ENCODE measurements at places on chromosomes 12 and 14.

DNA sequence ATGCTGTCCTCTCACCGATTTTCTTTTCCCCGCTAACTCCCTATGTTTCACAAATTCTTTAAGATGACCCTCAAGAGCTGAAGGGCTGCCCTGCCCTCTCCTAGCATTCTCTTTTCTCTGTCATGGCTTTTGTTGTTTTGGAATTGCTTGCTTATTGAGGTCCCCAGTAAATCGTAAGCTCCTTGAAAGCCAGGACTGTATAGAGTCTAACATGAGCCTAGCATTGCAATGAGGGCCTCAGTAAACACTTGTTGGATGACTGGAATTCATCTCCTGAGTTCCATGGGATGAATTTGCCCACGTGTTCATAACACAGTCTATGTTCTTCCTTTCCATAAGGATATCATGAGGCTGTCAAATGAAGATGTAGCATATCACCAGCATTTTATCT is 92.2 kb downstream of the APAF1 start:
- no peak for DNase-seq

DNA sequence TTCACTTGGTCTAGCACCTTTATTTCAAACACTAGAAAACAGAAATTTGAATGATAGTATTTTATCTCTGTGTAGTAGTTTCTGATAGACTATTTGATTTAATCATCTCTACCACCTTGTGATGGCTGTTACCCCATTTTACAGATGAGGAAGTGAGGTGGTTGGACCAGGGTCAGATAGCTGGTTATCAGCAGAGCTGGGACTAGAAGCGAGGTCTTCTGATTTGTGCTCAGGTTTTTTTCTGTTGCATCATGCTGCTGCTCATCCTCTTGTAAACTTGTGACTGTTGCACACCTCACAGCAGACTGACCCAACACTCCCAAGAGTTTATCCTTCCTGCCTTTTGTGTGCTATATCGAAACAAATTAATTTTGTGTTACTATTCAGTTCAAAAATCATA is 10.1 kb upstream of the MANSC4 start:
- no peak for DNase-seq

GRCh38 chr12:78315028-78315427 is 484.3 kb downstream of the NAV3 start:
- DNase-seq = no peak

- DNase-seq = no peak
Observed at GRCh38 chr12:39830171-39830570, 210.6 kb upstream of the ABCD2 start.

- no peak for DNase-seq
Observed at GRCh38 chr14:84217066-84217465, 1312.9 kb upstream of the FLRT2 start.

DNA sequence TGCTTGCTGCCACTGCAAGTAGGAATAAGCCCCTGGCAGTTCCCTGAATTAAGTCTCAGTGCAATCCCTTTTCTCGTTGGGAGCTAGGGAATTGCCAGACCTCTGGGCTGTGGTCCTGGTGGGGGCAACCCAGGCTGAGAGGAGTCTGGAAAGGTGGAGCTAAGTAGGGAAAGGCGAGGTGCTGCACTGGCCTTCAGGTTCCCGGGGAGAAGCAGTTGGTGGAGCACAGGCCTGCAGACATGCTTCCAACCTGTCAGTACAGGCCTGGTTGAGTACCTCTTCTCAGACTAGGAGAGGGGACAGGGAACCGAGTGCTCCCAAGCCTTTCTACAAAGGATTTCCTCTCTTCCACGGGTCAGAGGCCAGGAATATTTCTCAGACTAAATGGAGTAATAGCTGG is 1.5 kb downstream of the NRIP2 start:
- no peak for DNase-seq

DNA sequence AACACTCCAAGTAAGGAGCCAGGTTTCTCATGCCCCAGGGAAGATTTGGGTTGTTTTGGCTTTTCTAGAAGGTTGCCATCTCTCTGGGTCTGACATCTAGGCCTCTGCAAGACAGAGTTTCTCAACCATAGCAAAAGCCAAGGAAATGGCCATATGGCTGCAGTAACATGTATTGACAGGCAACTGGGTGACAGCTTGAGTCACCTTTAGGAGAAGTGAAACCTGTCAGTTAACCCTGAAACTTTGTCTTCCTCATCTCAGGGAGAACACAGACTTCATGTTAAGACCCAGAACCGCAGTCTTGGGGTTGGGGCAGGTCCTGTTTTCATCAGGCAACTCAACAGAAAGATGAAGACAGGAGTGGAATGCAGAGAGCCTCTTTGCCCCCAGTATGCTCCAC is 46.0 kb upstream of the PLBD1 start:
- peak; percentile 10 for DNase-seq

DNA sequence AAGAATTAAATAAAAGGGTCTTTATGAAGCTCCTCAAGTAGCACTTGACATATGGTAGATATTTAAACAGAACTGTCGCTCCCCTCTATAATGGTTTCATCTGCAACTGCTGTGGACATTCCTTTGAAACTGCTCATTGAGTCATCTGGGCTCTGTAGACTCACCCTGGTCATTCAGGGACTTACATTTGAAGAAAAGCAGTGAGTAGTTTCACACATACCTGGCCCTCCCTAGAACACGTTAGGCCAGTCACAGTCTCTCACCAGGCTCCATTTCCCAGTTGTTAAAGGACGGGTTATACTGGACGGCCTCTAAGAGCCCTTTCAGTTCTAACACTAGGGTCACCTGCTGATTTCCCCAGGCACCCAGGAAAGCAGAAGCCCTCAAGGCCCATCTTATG is 217.0 kb downstream of the BCL11B start:
- no peak for DNase-seq

GRCh38 chr14:71410578-71411284 is 503.5 kb downstream of the PCNX1 start:
- DNase-seq = no peak

- no peak for DNase-seq
Observed at GRCh38 chr14:46499521-46499920, 152.1 kb downstream of the RPL10L start.

GRCh38 chr14:102914474-102915291 is 7.8 kb upstream of the AMN start:
- DNase-seq = no peak

GRCh38 chr12:76029982-76030340 is 1.6 kb downstream of the PHLDA1 start:
- no peak for DNase-seq

- no peak for DNase-seq
Observed at GRCh38 chr12:93638954-93639353, 38.2 kb upstream of the CRADD start.

DNA sequence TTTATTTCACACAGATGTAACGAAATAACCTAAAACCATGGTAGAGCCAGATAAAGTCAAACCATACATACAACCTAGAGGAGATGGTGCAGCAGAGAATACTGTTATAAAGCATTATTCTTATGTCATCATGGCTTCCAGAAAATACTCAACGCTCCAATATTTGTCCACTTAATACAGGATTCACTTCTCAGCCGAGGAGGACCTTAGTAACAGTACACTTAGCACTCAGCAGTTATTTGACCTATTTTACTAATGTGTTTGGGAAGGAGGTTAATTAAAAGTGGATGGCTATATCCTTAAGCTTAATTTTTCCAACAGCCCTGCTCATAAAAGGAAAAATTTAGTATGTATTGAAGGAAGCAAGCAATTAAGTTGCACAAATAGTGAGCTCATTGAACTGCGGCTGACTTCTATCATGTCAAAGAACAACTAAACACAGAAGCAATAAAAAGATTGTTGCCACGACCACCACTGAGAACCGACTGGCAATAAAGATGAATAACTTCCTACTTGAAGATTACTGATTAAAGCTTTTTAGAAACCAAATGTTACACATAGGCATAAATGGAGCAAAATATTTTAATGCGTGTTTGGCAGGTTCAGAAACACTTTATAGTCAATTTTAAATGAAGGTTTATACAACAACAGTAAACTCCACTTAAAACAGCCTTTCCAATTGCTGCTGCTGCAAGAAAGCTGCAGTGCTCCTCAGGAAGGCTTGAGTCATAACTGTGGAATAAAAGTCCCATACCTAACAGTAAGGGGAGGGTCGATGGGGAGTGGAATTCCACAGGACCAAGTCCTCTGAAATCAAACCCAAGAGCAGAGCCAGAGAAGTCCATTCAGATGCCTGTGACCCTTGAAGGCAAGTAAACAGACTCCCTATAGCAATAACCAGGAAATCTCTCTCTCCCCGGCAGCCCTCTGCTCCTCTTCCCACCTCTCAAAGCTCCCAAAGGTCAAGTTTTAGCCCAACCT is 218.9 kb upstream of the CDKN3 start:
- DNase-seq = no peak

GRCh38 chr12:4369548-4369947 is 10.0 kb downstream of the FGF23 start:
- DNase-seq = no peak

GRCh38 chr12:55823419-55823818 is 5.6 kb downstream of the ORMDL2 start:
- DNase-seq = no peak
